NCI-H2081 (cell line): ENCODE measurements at places on chromosomes 5 and 9.

DNA sequence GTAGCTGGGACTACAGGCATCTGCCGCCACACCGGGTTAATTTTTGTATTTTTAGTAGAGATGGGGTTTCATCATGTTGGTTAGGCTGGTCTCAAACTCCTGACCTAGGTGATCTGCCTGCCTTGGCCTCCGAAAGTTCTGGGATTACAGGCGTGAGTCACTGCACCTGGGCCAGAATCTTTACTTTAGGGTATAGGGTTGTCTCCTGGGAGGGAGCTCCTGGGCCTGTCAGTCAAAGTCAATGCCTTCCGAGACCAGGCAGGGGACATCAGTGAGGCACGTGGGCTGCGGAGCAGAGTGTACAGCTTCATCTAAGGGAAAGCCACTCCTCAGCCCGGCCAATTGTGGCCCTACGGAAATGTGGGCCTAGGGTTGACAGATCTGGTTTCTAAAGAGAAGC, 108.6 kb downstream of the FGF18 start:
- DNase-seq: no peak

DNA sequence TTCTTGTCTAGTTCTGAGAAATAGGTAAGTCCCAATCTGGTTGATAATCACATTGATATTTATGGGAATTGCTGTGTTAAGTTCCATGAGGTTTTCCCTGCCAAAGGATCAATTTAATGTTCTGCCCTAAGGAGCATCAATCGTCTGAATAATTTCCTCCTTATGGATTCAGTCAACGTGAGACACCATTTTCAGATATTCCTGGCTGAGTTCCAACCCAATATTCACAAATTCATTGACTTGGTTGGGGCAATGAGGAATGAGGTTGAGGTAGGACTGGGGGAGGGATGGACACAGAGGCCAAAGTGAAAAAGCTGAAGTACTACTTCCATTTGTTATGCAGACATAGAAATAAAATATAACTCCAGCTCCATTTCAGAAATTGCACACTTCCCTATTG, 99.1 kb downstream of the ZNF622 start:
- no peak for DNase-seq

GRCh38 chr5:69276422-69277174, 41.9 kb downstream of the CDK7 start:
- no peak for DNase-seq

- no peak for DNase-seq
These were observed 471.7 kb upstream of the RORB start for GRCh38 chr9:74025402-74025925.

DNA sequence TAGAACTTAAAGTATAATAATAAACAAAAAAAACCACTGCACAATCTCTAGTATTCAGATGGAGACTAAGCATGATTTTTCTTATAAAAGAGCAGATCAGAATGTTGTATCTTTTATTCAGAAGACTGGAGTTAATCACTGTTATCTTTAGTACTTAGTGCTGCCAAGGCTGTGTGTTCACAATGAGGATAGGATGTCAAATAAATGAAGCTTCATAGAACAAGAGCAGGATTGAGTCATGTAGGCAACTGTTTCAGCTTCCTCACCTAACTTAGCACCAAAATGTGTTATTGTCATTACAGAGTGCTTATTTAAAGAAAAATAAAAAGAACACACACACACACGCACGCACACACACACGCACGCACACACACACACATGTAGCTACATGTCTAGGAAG, 58.1 kb upstream of the CDKN2B start:
- DNase-seq: no peak

GRCh38 chr5:111498346-111498745, 14.0 kb downstream of the STARD4 start:
- DNase-seq: no peak

DNA sequence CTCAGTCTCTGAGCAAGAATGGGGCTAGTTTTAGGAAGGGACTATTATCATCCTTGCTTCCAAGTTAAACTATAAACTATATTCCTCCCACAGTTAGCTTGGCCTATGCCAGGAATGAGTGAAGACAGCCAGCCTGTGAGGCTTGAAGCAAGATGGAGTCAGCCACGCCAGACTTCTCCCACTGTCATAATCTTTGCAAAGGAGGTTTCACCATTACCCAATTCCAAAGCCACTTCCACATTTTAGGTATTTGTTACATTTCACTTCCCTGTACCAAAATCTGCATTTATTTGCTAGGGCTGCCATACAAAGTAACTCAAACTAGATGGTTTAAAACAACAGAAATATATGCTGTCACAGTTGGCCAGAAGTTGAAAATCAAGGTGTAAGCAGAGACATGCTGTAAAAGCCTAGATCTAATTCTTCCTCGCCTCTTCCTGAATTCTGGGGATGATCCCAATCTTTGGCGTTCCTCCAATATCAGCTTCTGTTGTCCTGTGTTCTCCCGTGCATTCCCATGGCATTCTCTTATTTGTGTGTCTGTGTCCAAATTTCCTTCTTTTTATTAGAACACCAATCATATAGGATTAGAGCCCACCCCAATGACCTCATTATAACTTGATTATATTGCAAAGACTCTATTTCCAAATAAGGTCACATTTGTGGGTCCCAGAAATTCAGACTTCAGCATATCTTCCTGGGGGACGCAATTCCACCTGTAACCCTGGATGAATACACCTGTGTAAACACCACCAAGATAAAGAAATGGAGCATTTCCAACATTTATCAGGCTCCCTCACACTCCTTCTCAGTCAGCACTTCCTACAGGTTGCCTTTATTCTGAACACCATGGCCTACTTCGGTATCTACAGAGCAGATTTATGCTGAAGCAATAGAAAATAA, 126.8 kb downstream of the GCNT1 start:
- peak; percentile 57 for DNase-seq

DNA sequence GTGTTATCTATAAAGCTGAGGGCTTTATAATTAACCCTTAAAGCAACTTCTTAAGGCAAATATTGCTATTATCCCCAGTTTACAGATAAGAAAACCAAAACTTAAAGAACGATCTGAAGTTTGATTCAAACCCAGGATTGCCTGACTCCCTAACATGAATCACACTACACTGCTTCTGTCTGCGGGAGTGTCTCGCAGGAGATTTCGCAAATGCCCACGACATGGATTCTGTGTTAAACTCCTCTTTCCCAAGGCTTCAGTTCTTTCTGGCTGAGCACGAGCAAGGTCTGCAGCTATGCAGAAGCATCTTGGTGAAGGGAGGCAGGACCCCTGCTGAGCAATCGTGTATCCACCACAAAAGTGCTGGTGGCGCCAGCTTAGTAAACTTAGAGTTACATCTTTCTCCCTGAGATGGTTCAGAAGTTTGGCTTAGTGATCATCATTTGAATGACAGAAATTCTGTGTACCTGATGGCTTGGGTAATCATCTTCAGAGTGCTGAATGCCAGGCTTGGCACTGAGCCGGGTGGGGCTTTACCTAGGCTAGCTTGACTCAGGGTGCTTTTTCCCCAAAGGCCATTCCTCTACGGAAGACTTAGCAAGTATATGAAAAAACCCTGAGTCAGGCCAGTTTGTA, 81.4 kb upstream of the PIK3R1 start:
- no peak for DNase-seq

GRCh38 chr5:65186646-65187227, 295.0 kb downstream of the ADAMTS6 start:
- DNase-seq: no peak

- DNase-seq: no peak
These were observed 28.1 kb upstream of the PIK3R1 start for GRCh38 chr5:68187268-68188055.

DNA sequence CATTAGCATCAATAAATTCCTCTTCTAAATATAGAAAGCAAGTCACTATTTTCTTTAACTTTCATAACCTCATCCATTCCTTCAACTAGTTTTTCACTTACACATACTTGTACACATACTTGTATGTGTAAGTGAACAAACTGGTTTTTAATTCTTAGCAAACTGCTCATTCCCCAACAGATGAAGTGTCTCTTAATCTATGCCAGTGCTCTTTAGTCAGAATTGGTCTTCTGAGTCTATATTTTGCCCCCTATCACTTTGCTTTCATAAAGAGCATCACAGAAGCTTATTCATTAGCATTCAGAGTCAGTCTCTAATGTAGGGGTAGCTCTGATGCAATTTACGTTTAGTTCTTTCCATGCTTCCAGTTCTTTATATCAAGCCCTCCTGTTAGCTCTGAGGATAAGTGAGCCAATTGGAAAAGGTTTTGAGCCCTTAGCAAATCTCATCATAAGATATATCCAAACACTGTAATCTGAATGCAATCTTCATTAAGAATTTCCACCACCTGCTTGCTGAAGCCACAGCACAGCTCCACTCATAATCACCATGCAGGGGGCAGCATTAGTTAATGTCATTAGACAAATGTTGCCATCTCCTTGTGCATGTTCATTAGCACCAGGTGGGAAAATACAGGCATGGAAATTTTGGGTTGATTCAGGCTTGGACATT, 178.5 kb upstream of the SLC24A2 start:
- DNase-seq: peak; percentile 29

- DNase-seq: no peak
These were observed 16.2 kb downstream of the SPTAN1 start for GRCh38 chr9:128568470-128569078.

GRCh38 chr5:1329111-1329579, 15.8 kb downstream of the CLPTM1L start:
- no peak for DNase-seq

DNA sequence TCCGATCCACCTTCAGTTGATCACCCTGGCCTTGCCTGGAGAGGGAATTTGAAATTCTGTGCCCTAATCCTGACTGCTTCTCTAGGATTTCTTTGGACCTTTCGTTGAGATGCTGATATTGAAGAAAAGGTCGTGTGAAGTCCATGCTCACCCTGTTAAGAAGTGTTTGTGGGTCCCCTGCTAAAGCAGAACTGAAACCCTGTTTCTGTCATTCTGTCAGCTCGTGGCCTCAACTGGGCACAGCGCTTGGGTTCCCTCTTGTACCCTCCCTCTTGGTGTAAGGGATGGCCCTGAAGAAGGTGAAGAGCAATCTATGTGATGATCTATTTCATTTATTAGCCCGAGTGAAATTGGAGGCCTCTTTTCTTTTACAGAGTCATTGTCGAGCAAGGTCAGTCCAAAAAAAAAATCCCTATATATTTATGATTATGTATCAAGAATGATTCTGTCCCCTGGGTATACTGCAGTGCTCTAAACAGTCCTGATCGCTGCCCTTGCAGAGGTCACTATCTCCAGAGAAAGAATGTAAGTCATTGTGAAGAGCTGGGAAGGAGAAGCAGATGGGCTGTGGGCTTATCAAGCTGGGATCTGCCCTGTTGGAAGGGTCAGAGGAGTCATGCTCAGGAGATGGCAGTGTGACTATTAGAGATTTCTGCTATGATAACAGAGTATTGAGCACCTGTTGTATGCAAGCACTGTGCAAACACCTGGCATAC, 56.1 kb downstream of the WWC1 start:
- DNase-seq: no peak

DNA sequence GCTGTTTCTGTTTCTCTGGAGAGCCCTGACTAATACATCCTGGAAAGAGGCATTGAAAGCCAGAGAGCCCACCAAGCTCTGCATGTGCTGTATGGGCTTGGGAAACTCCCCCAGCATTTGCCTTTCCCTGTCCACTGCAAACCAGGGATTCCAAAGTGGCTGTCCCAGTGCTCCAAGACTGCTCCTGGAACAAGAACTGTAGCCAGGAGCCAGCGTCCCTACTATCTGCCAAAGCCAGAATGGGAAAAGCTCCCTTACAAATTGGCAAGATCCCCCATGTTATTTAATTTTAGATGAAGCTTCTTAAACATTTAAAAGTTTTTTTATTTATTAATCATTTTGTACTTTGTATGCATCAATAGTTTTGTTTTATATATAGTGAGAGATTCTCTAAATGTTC, 263.2 kb downstream of the GABRB2 start:
- no peak for DNase-seq

DNA sequence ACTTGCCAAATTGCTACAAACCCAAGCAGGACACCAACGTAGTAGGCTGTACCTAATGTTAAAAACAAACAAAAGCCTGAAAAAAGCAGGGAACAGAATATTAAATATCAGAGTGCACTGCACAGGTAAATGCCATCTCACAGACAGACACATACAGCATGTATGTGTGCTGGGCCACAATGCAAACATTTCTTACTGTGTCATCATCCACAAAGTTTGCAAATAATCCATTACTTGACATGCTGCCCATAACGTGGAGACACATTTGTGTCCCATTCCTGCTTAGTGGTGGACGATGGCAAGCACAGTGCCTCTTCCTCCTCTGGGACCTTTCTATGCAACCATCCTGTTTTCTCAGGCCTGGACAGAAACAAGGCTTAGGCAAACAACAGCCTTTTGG, 44.7 kb downstream of the GOLM1 start:
- DNase-seq: no peak

DNA sequence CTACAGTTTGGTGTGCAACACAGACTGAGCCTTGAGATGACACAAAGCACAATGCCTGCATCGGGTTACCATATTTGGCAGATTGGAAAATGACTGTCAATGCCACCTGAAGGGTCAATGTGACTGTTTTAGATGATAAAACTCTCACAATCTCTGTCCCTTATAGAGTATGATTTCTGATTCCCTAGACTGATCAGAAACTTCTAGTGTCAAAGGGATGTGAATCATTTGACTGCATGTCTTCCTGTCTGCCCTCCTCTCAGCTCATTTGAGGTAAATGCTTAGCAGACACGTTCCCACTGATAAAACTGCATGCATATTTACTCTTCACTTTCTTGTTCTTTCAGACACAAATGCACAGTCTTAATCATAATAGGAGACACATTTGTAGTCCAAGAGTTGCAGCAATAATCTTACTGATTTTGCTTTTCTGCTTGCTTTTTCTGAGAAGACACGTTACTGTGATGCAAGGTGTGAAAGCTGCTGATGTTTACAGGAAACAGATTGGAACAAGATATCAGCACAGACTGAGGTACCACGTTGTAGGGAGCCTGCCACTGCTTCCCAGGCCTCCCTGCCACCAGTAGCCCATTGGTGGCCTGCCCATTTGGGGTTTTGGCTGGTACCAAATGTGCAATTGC, 77.8 kb downstream of the GCNT4 start:
- DNase-seq: no peak

DNA sequence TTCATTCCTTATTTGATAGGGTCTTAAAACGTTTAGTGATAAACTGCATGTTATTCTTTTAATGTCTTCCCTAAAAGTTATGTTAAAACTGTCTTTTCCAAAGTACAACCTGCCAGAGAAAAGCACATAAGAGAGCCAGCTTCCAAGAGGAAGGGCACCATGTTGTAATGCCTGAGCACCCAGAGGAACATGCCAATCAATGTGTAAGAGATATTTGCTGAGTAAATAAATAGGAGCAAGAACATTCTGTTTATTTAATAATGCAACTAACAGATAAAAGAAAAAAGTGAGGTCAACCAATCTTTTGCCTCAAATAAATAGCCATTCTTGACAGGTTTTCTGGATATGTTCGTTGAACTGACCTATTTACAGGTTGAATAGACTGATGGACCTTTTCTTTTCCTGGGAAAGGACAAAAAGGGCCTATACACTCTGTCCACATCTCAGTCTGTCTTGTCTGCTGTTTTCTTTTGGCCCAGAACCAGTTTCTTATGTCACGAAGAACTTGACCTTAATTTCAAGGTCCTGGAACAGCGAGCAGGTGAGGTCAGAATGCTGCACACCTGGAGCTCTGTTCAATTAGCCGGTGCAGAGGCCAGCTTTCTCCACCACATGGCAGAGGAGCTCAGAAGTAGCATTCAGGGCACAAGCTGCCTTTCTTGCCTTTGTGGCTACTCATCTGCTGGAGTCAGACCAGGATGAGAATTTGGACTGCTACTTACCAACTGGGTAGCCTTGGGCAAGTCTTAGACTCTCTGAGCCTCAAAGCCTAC, 77.7 kb downstream of the PLCXD3 start:
- no peak for DNase-seq

- no peak for DNase-seq
These were observed 223.3 kb downstream of the SEC61B start for GRCh38 chr9:99445371-99445891.
